ENCODE measurements at places on chromosomes 16 and 17. TPM values are rescaled to one million over a fixed set of nuclear protein-coding genes. Genes with fewer than 3 reads are reported as not detected.

Gene AXIN2
- total RNA-seq, result 49.8 TPM

Gene FOXF1
- not detected for total RNA-seq

Gene RAD51D
- 19.7 TPM for total RNA-seq

Gene HYDIN
- 7.0 TPM for total RNA-seq

Gene BAIAP3
- 28.4 TPM for total RNA-seq

Gene TEX19
- total RNA-seq, result 0.54 TPM

Gene ALOX12B
- total RNA-seq, result 2.9 TPM

Gene CCL1
- not detected for total RNA-seq

Gene MMP2
- 74.4 TPM for total RNA-seq

Gene IRF8
- total RNA-seq, result 0.75 TPM

Gene NPIPA8
- total RNA-seq, result 0.75 TPM

Gene CHMP6
- total RNA-seq, result 30.3 TPM

Gene CMTM3
- total RNA-seq, result 50.7 TPM
